Left renal pelvis (tissue), 4 donors: ENCODE measurements at places on chromosomes 11 and 22. TPM values are rescaled to one million over a fixed set of nuclear protein-coding genes. Genes with fewer than 3 reads are reported as not detected.

The PIWIL4 gene
- polyA plus RNA-seq, result 3.8 TPM

The FAM181B gene
- polyA plus RNA-seq, result 2.7 TPM

The TRIM22 gene
- polyA plus RNA-seq, result 23.5 TPM

The HPX gene
- polyA plus RNA-seq, result 2.8 TPM

The CRY2 gene
- polyA plus RNA-seq, result 30.1 TPM

The UBQLN3 gene
- polyA plus RNA-seq, result not detected

The OR8D4 gene
- not detected for polyA plus RNA-seq

The LINC01488 gene
- 0.04 TPM for polyA plus RNA-seq

The WBP2NL gene
- 2.4 TPM for polyA plus RNA-seq

The RIMBP3C gene
- 0.37 TPM for polyA plus RNA-seq

The PRG3 gene
- 0.19 TPM for polyA plus RNA-seq

The PANX3 gene
- not detected for polyA plus RNA-seq

The OR51B4 gene
- polyA plus RNA-seq, result 0.26 TPM

The MYEOV gene
- 7.7 TPM for polyA plus RNA-seq

The EMID1 gene
- polyA plus RNA-seq, result 55.7 TPM

The SCN3B gene
- polyA plus RNA-seq, result 1.4 TPM

The PDXP gene
- 19.9 TPM for polyA plus RNA-seq

The SLC22A25 gene
- polyA plus RNA-seq, result not detected

The SLC25A18 gene
- 0.31 TPM for polyA plus RNA-seq

The BACE1-AS gene
- polyA plus RNA-seq, result 20.6 TPM

The C11orf52 gene
- polyA plus RNA-seq, result 9.3 TPM

The CHRNA10 gene
- 3.5 TPM for polyA plus RNA-seq

The ALKBH3 gene
- 39.2 TPM for polyA plus RNA-seq

The FOLR2 gene
- 11.9 TPM for polyA plus RNA-seq

The NUP98 gene
- polyA plus RNA-seq, result 58.9 TPM

The GAL gene
- 0.20 TPM for polyA plus RNA-seq

The BTG4 gene
- not detected for polyA plus RNA-seq

The APOBEC3H gene
- polyA plus RNA-seq, result not detected

The OR5AL1 gene
- polyA plus RNA-seq, result not detected

The LSP1 gene
- polyA plus RNA-seq, result 5.3 TPM

The CELSR1 gene
- polyA plus RNA-seq, result 27.1 TPM

The OR5D14 gene
- not detected for polyA plus RNA-seq

The HTR3B gene
- 0.11 TPM for polyA plus RNA-seq

The INS gene
- polyA plus RNA-seq, result not detected

The LRP4 gene
- 25.3 TPM for polyA plus RNA-seq

The LGALS12 gene
- polyA plus RNA-seq, result 0.31 TPM

The KLHL35 gene
- polyA plus RNA-seq, result 0.57 TPM

The OR8D1 gene
- polyA plus RNA-seq, result not detected

The OR9Q1 gene
- polyA plus RNA-seq, result not detected

The MCAM gene
- polyA plus RNA-seq, result 77.2 TPM

The SLC17A6 gene
- not detected for polyA plus RNA-seq

The OR5I1 gene
- not detected for polyA plus RNA-seq

The TESMIN gene
- polyA plus RNA-seq, result 15.6 TPM

The IL10RA gene
- 2.7 TPM for polyA plus RNA-seq

The NPAS4 gene
- polyA plus RNA-seq, result 0.50 TPM

The WT1 gene
- 248 TPM for polyA plus RNA-seq

The ME3 gene
- polyA plus RNA-seq, result 12.6 TPM

The CLCF1 gene
- polyA plus RNA-seq, result 5.6 TPM

The ISX gene
- 0.23 TPM for polyA plus RNA-seq

The C1QTNF5 gene
- 27.5 TPM for polyA plus RNA-seq

The DEPDC5 gene
- 17.6 TPM for polyA plus RNA-seq

The CABP4 gene
- 0.70 TPM for polyA plus RNA-seq

The SUSD2 gene
- polyA plus RNA-seq, result 8.3 TPM
